ENCODE measurements at places on chromosomes 12 and 14.

- no peak for DNase-seq
These were observed 135.6 kb upstream of the EVL start for GRCh38 chr14:99929601-99930000.

GRCh38 chr12:53736592-53736991 is 9.3 kb upstream of the CALCOCO1 start:
- no peak for DNase-seq

DNA sequence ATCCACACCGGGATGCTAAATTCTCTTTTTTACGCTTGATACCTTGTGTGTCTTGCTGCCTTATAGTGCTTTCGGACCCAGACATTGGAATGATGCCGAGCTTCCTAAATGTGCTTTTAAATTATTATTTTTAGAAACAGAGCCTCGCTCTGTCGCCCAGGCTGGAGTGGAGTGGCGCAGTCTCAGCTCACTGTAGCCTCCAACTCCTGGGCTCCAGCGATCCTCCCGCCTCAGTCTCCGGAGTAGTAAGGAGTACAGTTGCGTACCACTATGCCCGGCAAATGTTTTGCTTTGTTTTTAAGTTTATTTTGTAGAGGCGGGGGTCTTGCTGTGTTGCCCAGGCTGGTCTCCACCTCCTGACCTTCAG is 489 bp upstream of the EML5 start:
- no peak for DNase-seq

- DNase-seq, result peak; percentile 75
These were observed 44.8 kb upstream of the GZMB start for GRCh38 chr14:24678801-24679247.

All from liver (tissue), 10 donors.